ENCODE measurements at places on chromosomes 1 and 21.
A peak's percentile ranks its signal among the peaks of the same experiment; 100 is the strongest.

DNA sequence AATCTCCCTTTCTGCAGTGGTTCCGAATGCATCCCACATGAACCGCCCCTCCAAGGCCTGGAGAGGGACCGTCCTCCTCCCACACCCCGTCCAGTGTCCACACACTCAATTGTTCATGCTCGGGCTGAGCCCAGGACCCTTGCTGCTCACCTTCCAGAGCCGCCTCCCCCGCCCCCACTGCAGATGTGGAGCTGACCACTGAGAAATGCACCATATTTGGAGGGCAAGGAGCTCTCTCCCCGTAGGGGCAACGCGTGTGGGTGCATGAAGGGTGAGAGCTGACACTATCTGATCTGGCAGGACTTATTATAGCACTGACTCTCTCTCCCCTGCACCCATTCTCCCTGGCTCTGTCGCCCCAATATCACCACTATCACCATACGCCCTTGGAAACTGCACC lies 4.0 kb upstream of the S100A3 start:
- DNase-seq, result no peak

- DNase-seq, result no peak
Observed at GRCh38 chr1:14110040-14110439, 410.1 kb downstream of the PRDM2 start.

GRCh38 chr1:98813738-98814309 lies 152.3 kb downstream of the SNX7 start:
- no peak for DNase-seq

- no peak for DNase-seq
Observed at GRCh38 chr1:107559881-107560280, 405.1 kb downstream of the VAV3 start.

GRCh38 chr1:175176246-175176645 lies 16.3 kb downstream of the KIAA0040 start:
- no peak for DNase-seq

- DNase-seq, result no peak
Observed at GRCh38 chr1:113811156-113811887, 954 bp downstream of the RSBN1 start.

DNA sequence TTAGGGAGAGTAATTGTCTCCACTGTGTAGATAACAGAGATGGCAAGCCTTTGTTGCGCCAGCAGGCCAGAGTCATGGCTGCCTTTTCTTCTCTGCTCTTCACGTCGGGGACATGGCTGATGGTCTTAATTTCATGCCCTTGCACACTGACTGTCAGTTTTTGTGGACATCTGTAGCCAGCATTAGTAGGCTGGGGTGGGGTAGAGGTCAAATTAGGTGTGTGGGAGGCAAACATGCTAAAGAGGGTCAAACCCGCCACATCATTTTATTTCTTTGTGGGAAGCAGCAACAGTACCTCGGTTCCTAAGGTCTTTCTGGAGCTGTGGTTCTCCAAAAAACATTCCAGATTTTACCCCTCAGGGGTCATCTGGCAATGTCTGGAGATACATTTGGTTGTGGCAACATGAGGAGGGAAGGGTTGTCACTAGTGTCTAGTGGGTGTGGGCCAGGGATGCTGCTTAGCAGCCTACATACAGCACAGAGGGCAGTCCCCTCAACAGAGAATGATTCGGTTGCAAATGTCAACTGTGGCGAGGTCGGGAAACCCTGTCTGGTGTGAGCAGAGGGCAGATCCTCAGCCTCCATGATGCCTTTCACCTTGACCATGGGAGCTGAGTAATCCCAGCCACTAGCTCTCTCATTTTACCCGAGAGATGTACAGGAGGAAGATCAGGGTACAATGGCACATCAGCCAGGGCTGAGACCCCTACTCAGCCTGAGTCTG lies 14.7 kb downstream of the RUNX1 start:
- no peak for DNase-seq

DNA sequence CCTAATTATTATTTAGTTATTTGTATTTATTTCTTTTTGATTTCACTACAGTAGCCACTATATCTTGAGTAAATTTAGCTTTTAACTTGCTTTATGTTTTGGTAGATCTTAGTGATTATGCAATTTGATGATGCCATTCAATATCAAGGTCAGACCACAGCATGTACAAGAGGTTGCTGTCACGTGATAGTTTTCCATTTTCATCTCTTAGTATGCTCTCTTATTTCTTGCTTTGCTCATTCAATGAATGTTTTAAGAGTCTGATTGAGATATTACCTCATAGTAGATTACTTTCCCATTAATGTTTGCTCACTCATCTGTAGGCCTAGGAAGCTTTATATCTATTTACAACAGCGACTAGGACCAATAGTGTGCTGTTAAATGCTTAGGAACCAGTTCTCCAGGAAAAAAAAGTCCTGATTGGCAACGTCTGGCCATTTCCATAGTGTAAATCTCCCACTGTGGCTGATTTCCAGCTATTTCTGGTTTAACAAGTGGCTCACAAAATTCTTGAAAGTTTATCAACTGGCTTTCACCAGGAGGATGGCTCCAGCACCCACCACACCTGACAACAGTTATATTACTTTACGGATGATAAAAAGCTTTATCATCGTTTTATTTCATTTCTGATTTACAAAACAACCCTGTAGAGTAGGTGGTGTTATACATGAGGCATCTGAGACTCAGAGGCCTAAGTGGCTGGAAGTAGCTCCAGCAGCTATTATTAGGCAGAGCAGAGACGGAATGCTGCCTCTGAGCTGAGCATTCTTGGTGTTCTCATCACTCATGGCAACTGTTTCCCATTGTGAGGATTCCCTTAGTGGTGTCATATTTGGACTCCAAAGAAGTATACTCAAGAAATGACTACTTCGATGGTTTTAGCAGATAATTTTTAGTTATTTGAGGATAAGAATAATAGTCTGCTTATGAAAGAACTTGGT lies 235.2 kb downstream of the DISC1 start:
- DNase-seq, result no peak

- peak; percentile 86 for DNase-seq
Observed at GRCh38 chr1:111737216-111738132, 1.7 kb downstream of the INKA2 start.

GRCh38 chr1:4700801-4701200 lies 46.4 kb downstream of the AJAP1 start:
- no peak for DNase-seq

- no peak for DNase-seq
Observed at GRCh38 chr1:178645808-178646200, 79.2 kb upstream of the RALGPS2 start.

GRCh38 chr21:42609811-42610210 lies 43.6 kb upstream of the PDE9A start:
- DNase-seq, result no peak

DNA sequence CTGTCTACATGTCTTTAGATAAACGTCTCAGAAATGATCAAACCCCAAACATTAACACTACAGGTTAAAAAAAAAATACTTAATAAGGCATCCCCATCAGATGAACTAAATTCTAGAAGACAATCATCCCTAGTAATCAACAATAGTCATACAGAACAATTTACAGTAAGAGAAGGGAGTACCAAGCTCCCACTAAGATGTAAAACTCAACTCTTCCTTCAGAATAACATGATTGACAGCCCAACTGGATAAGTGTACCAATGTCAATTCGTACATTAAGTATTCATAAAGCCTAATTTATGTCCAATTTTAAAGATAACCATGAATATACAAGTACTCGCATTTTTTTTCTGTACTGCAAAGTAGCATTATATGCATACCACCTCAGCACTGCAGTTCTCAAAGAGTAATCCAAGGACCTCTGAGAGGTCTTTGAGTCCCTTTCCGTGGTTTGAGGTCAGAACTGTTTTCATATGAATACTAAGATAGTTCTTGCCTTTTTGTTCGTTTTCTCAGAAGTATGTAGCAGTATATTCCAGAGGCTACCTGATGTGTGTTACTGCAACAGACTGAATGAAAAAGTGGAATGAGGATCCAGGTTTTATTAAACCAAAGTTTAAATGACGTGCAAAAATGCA lies 6.6 kb downstream of the SCAF4 start:
- no peak for DNase-seq

DNA sequence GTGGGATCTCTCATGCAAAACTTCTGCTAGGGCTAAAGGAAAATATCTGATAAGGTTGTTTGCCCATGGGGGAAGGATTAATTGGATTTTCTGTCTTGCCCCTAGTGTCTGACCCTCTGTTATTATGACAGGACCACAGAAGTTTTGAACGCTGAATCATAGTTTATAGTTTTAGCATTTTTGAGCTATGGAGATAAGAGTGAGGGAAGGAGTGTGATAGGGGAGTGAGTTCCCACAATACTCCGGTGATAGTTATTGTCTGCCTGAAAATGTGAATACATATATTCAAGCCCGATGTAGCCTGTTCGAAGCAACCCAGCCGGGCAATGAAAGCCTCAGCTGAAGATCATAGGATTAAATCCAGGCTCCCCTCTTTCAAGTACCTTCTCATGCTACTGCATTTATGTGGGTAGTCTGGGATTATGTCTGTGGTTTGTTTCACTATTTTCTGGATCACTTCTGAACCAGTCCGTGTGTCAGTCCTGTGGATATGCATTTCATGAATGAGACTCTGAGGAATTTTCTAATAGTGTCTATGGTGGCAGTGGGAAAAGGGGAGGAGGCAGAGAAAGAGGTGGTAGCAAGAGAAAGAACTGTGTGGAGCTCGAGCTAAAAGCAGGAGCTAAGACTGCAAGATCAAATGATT lies 258.7 kb downstream of the DISC1 start:
- DNase-seq, result no peak

- DNase-seq, result no peak
Observed at GRCh38 chr1:179774000-179774399, 30.9 kb downstream of the FAM163A start.

DNA sequence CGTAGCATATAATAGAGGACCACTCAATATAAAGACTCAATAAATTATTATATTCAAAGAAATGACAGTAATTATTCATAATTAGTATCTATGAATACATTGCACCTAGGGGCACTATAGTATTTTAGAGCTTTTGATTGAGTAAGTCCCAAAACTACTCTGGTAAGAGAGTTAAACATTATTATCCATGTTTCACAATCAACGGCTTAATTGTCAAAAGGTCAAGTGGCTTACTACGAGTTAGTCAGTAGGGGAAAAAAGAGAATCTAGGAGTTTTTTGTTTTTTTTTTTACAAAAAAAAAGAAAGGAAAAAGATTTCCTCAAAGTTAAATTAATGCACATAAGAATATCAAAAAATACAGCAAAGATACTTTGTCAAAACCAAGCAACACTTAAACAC lies 20.4 kb upstream of the LAMC1 start:
- no peak for DNase-seq

- DNase-seq, result no peak
Observed at GRCh38 chr1:119316870-119317416, 51.6 kb upstream of the HAO2 start.

- no peak for DNase-seq
Observed at GRCh38 chr1:242133351-242133750, 134.5 kb upstream of the MAP1LC3C start.

GRCh38 chr1:90614872-90615271 lies 102.2 kb downstream of the BARHL2 start:
- no peak for DNase-seq

DNA sequence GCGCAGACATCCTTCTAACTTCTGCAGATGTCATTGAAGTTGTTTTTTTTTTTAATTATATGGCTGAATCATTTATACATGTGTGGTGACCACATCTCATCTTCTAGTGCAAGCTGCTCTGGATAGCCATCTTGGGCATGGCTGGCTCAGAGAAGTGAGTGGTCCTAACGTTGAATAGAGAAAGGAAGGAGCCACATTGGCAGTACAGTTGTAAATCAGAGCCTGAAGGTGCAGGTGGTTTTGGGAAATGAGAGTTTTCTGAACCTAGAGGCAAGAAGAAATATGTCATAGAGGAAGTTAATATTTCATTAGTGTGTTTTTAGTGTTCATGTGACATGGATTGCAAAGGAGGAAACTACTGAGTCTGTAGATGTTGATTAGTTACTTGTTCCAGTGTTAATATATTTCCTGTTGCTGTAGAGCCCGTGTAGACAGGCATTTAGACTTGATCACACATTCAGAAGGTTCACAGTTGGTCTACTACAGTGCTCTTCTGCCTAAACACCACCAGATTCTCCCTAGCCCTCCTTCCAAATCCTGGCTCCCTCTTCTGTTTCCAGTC lies 163.7 kb downstream of the ROR1 start:
- DNase-seq, result no peak

DNA sequence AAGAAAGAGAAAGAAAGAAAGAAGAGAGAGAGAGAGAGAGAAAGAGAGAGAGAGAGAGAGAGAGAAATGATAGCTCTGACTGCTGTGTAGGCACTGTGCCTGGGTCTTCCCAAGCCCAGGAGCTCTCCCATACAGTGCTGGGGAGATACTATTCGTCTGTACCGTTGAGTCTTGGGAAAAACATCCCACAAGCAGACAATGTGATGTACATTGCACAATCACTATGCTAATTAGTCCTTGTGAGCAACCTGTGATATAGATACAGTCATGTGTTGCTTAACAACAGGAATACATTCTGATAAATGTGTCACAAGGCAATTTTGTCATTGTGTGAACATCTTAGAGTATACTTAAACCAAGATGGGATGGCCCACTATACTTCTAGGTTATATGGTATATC lies 381.0 kb downstream of the HHAT start:
- no peak for DNase-seq

- no peak for DNase-seq
Observed at GRCh38 chr1:223665592-223666312, at the start of gene CAPN8. Gene CAPN8, minus strand, starts transcription at chr1:223665701. Its CDS starts 55 bp downstream, at chr1:223665646.

DNA sequence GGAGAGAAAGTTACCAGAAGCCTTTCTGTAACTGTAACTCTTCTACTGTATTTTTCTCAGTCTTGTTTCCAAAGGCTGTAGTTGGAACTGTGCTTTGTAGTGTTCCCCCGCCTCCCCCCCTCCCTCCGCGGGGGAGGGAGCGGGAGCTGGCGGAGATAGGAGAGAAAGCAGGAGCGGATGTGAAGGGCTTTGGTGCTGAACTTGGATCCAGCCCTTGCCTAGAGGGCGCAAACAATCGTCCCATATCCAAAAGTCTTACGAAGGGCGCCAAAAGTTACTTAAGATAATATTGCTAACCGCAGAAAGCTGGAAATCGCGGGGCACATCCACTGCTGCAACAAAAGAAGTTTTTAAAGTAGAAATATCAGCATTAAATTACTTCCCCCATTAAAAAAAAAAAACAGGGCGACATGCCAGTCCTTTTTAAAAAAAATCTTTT lies 2.4 kb upstream of the NFIA start:
- no peak for DNase-seq

DNA sequence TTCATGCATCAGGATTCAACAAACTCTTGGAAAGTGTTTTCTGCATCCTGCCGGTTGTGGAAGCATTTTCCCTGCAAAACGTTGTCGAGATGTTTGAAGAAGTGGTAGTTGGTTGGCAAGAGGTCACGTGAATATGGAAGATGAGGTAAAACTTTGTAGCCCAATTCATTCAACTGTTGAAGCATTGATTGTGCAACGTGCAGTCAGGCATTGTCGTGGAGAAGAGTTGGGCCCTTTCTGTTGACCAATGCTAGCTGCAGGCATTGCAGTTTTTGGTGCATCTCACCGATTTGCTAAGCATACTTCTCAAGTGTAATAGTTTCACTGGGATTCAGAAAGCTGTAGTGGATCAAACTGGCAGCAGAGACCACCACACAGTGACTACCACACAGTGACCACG lies 57.0 kb upstream of the PRDM2 start:
- no peak for DNase-seq

GRCh38 chr1:181155339-181155738 lies 66.8 kb downstream of the IER5 start:
- DNase-seq, result no peak

Data from vagina (tissue), 2 donors.